ENCODE measurements at places on chromosomes 3 and 15.
A peak's percentile ranks its signal among the peaks of the same experiment; 100 is the strongest.

- peak; percentile 88 for DNase-seq
These were observed 26.6 kb upstream of the RASA2 start for GRCh38 chr3:141460097-141460704.

DNA sequence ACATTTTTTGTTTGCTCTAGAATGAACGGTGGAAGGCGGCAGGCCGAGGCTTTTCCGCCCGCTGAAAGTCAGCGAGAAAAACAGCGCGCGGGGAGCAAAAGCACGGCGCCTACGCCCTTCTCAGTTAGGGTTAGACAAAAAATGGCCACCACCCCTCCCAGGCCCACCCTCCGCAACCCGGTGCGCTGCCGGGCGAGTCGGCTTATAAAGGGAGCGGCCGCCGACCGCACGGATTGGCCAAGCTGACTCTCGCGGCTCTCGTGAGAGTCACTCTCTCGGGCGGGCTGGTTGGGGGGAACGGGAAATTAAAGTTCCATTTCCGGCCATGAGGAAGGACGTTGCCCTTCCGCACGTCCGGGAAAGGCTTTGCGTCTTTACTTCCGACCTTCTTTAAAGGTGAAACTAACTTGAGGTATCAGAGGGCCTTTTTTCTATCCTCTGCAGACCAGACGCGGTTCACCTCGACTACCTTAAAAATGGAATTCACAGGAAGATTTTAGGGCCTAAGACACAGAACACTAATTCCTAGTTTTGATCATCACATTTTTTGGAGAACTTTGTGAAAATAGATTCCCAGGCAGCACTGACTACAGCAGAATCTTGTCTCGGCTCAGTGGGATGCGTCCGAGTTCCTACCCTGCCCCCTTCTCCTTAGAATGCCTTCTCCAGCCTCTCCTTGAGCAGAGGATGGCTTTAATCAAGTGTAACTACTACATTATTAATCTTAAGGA, at the start of gene TERC:
Gene TERC (minus strand): TSS at position 179 of the 731 bp plus-strand sequence.
- DNase-seq, result peak; percentile 95

DNA sequence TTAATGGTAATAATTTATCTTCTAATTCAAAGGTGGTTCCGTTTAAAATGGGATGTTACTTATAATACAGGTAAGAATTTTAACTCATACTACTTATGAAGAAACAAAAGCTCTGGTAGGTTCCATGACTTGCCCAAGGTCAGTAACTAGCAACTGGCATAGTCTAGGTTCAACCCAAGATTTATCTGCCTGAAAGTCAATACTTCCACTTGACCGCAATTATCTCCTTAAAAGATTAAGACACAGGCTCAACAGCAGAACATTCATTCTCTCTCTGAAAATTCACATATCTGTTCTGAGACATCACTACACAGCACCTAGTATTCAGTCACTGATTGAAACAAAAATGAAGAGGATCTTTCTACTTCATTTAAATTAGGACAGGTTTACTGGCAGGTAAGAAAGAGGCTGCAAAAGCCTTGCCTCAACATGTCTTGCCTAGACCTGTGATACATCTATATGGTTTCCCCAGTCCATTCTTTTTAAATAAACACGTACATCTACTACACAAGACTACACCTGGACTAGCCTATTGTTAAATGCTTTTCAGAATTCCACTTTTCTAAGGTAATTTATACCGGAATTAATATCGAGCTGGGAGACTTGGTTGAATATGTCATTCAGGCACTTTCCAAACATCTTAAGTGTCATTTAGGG, 1.2 kb downstream of the CSNK1G1 start:
- DNase-seq, result no peak

DNA sequence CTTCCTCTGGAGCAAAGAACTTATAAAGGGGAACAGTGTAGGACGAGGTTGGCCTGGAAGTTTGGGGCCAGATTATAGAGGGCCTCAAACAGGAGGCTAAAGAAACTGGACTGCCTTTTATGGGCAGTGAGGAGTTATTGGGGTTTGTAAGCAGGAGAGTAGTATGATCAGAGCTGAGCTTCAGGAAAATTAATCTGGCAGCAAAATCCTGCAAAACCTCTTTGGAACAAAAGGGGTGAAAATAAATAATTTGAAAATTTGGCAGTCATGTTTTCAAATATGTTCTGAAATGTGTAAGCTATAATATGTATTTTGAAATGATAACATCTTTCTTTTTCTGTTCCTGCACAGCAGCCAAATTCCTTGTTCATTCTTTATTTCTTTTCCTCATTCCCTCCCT, 164.9 kb downstream of the THSD4 start:
- DNase-seq, result no peak

GRCh38 chr3:43525386-43525785, 96.4 kb downstream of the ANO10 start:
- DNase-seq, result no peak

All from MCF 10A (cell line).